ENCODE measurements at places on chromosomes 16 and 17. TPM values are rescaled to one million over a fixed set of nuclear protein-coding genes. Genes with fewer than 3 reads are reported as not detected.
A peak's percentile ranks its signal among the peaks of the same experiment; 100 is the strongest.

DNA sequence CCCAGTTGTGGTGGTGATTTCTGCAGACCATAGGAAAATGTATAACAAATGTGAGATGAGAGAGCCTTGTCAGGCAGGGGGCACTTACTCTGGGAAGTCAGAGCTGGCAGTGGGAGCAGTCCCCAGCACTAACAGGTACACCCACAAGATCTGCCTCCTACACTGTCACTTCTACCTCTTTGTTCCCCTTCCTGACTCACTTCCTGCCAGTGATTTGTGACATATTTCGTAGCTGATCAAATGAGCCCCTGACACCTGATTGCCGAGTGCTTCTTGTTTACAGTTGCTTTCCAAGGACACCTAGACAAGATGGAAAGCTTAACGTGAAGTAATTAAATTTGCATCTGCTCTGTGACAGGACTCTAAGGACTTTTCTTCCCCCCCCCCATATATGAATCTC lies 40.5 kb downstream of the FTO start:
- H3K4me1 ChIP-seq: peaks cover 5% of the 10 kb centered on the region
- H3K27me3 ChIP-seq: no peaks in the 10 kb centered on the region
- no peak for DNase-seq
- no peak overlapping the region for H3K4me3 ChIP-seq

DNA sequence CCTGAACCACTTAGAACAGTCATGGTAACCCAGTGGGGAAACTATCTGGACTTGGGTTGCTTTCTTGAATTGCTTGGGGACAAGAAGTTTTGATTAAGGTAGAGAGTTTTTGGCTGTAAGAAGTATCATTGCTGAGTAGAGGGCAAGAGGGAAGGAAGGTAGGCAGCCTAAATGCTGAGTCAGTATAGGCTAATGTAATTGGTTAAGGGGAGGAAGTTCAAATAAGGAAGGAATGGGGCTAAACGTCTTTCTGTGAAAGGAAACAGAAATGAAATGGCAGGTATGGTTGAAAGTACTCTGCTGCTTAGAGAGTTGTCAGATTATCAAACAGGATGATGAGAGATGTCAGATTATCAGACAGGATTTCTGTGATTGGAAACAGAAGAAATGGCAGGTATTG lies 20.3 kb downstream of the KPNB1 start:
- no peak for DNase-seq
- H3K27me3 ChIP-seq: no peaks in the 10 kb centered on the region
- peaks cover 71% of the 10 kb centered on the region for H3K36me3 ChIP-seq
- no peak overlapping the region for H3K4me3 ChIP-seq
- H3K4me1 ChIP-seq: no peaks in the 10 kb centered on the region

- DNase-seq: peak; percentile 16
- no peaks in the 10 kb centered on the region for H3K4me1 ChIP-seq
These were observed 248.8 kb upstream of the ELAC2 start for GRCh38 chr17:13266606-13267005.

The MMP2 gene
- 164 TPM for total RNA-seq

All from IMR-90 (cell line).